Activated CD8-positive, alpha-beta memory T cell treated with anti-CD3 and anti-CD28 coated beads, Interleukin-2, amount 50 U/mL, for 48 hours (primary cell): ENCODE measurements at places on chromosomes 16 and 17.
A peak's percentile ranks its signal among the peaks of the same experiment; 100 is the strongest.

DNA sequence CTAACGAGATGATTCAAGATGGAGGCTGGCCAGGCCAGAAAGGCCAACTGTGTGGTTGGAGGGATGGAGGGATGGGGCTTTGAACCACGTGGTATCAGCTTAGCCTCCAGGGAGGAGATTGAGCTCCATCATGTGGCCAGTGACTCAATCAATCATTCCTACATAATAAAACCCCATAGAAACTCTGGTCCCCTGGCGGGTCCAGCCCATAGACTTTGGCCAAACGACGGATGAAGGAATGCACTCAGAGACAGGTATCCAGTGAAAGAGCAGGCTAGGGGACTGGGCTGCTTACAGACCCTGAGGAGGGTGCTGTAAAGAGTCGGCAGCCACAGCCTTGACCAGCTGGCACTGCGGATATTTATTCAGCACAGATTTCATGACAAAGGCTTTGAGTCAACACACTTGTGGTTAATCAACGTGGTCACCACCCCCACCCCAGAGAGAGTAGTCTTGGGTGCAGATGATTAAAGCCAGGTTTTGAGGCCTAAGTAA, 308.7 kb upstream of the TNRC6C start:
- DNase-seq = peak; percentile 48

DNA sequence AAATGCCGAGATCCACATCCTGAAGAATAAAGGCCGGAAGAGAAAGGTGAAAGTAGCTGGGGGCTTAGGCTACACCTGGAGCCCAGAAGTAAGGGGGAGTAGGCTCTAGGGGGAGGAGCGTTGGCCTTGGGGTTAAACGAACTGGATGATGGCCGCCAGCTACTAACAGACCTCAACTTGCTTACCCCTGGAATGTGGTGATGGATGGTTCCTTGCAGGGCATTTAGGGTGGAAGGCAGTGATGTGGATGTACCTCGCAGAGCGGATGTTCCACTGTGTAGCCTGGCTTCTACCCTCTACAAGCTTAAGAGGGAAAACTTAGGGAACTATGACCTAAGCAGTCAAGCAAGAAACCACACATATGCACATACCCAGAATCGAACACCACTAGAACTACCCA, 2.3 kb upstream of the MAZ start:
- no peak for DNase-seq

- DNase-seq = peak; percentile 29
These were observed 83.9 kb upstream of the FBXO47 start for GRCh38 chr17:39051001-39051585.

GRCh38 chr17:64016231-64016784, 4.1 kb downstream of the ICAM2 start:
- DNase-seq = peak; percentile 50

DNA sequence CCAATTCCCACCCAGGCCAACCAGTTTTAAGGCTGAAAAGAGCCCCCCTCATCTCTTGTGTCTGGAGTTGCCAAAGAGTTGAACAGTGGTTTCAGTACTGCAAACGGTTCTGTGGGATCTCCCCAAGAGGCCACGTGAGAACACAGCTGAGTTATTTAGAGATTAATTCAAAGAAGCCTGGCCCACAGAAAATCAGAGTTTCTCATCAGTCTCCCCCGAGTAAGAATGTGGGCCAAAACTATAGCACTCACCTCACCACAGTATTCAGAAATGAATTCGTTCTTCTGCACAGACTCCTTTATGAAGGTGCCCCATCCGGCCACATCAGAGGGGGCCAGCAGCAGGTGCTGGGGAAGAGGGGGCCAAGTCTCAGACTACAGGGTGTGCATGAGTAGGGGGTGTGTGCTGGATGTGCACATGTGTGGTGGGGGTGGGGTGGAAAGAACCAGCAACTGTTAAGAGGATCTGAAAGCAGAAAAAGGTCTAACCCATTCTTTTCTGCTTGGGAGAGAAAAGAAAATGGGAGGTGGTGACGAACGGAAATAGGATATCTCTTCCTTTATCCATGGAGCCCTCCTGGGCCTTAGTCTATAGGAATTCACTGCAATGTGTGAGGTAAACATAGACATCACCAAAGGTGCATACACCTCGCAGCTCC, 22.6 kb downstream of the CNTNAP1 start:
- no peak for DNase-seq

DNA sequence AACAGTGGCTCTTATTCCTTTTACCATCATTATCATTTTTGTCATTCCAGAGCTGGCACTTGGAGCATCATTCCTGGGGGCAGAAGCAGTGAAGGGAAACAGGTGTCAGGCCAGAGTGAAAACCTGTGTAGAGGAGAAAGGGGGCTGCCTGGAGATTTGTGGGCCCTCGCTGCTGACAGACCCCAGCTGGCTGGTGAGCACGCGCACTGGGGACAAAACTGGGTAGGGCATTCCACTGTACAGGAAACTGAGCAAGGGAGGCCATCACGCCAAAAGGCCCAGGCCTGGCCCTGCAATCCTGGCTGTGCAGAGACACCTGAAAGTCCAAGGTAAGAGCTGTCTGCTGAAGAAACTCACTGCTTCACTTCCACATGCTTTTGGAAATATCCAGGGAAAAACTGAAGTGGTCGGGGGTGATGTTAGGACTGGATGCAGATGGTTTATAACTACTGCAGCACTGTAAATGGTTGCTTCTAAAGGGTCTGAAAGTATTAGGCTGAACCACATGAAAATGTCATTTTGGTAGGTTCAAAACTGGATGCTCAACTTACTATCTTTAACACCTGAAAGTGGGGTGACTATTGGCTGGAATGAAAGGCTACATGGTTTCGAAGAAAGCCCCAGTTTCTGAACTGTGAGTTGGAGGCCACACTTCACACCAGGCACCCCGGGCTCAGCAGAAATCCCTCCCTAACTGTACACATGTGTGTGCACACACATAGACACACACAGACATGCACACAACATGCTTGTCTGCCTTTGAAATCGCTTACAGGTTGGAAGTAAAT, 225.0 kb downstream of the C16orf78 start:
- DNase-seq = no peak

DNA sequence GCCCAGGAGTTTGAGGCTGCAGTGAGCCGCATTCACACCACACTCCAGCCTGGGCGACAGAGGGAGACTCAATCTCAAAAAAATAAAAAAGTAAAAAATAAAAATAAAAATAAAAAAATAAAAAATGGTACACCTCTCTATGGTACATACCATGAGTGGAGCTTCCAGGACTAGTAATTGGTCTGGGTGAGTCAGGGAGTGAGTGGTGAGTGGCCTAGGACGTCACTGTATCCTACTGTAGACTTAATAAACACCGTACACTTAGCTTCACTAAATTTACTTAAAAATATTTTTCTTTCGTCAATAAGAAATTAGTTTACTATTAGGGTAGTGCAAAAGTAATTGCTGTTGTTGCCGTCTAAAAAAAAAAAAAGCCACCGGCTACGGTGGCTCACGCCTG, 9.0 kb downstream of the CDH5 start:
- DNase-seq = no peak
